ENCODE measurements at places on chromosomes 4 and X.

- DNase-seq, result no peak
- H3K27me3 ChIP-seq, result no peaks in the 10 kb centered on the region
- H3K4me3 ChIP-seq, result no peak overlapping the region
Measured at GRCh38 chr4:80751200-80751599, 279.3 kb upstream of the BMP3 start.

DNA sequence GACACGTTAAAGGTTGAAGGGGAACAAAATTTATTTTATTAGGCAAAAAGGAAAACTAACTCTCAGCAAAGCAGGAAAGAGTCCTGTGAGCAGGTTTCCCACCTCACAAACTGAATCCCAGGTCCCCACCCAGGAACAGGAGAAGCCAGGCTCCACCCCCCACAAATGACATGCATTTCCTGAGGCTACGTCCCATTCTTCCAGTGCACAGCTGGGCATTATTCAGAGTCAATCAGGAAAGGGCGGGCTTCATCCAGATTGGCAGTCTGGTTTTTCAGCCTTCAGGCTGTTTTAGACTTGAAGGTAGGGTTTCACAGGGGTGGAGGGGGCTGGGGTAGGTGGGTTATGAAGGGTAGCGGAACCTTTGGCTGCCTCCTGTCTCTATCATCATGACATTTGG lies 11.9 kb upstream of the ASIC5 start:
- no peak for DNase-seq
- no peaks in the 10 kb centered on the region for H3K4me1 ChIP-seq
- no peaks in the 10 kb centered on the region for H3K36me3 ChIP-seq
- H3K27ac ChIP-seq, result no peak overlapping the region

GRCh38 chr4:122500852-122501501 lies 44.5 kb upstream of the IL2 start:
- no peak overlapping the region for H3K27ac ChIP-seq
- DNase-seq, result no peak
- no peak overlapping the region for H3K4me3 ChIP-seq

DNA sequence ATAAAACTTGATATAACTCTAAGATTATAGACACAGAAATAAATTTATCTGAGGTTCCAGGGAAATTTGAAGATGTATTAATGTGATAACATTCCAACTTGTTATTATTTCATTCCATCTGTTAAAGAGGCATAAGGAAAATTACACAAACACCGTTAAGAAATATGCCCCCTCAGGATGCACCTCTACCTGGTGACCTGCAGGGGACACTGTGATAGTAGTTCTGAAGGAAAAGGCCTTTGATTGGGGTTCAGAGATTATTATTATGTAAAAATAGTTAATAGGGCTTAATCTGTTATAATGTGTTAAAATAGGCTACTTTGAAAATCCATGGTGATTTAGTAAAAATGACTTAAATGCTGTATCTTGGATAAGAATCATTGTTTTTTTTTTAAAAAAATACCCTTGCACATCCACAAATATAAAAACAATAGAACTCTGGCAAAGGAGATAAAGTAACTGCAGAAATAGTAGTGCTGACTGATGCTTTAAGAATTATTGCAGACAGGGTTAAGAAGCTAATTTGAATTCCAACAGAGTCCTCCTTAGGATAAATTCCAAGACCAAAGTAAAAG lies 6.1 kb upstream of the ABRAXAS1 start:
- DNase-seq, result no peak
- H3K36me3 ChIP-seq, result no peaks in the 10 kb centered on the region
- no peaks in the 10 kb centered on the region for H3K4me1 ChIP-seq
- no peaks in the 10 kb centered on the region for H3K27me3 ChIP-seq

- H3K27me3 ChIP-seq, result no peaks in the 10 kb centered on the region
- H3K4me3 ChIP-seq, result no peak overlapping the region
Measured at GRCh38 chr4:137534516-137534915, 2.2 kb upstream of the PCDH18 start.

- no peak overlapping the region for H3K4me3 ChIP-seq
- no peaks in the 10 kb centered on the region for H3K4me1 ChIP-seq
- no peak for DNase-seq
- H3K36me3 ChIP-seq, result no peaks in the 10 kb centered on the region
- no peak overlapping the region for H3K27ac ChIP-seq
- no peaks in the 10 kb centered on the region for H3K27me3 ChIP-seq
Measured at GRCh38 chr4:96052827-96053226, 212.9 kb downstream of the PDHA2 start.

GRCh38 chr4:33914386-33914785 lies 2329.9 kb downstream of the ARAP2 start:
- no peak overlapping the region for H3K4me3 ChIP-seq
- no peaks in the 10 kb centered on the region for H3K4me1 ChIP-seq
- H3K36me3 ChIP-seq, result no peaks in the 10 kb centered on the region
- no peaks in the 10 kb centered on the region for H3K27me3 ChIP-seq
- DNase-seq, result no peak

GRCh38 chrX:97847885-97848679 lies 964.4 kb downstream of the RPA4 start:
- no peak overlapping the region for H3K27ac ChIP-seq
- H3K36me3 ChIP-seq, result no peaks in the 10 kb centered on the region
- H3K4me1 ChIP-seq, result no peaks in the 10 kb centered on the region
- H3K27me3 ChIP-seq, result no peaks in the 10 kb centered on the region
- DNase-seq, result no peak
- no peak overlapping the region for H3K4me3 ChIP-seq

Measured in sigmoid colon (tissue), 7 donors.